ENCODE measurements at places on chromosomes 6 and 20. TPM values are rescaled to one million over a fixed set of nuclear protein-coding genes. Genes with fewer than 3 reads are reported as not detected.

- H3K4me1 ChIP-seq, result no peaks in the 10 kb centered on the region
- H3K4me3 ChIP-seq, result no peak overlapping the region
- no peak for DNase-seq
- H3K27me3 ChIP-seq, result no peaks in the 10 kb centered on the region
- no peak overlapping the region for H3K27ac ChIP-seq
Measured at GRCh38 chr6:1103945-1104623, 207.8 kb upstream of the FOXQ1 start.

DNA sequence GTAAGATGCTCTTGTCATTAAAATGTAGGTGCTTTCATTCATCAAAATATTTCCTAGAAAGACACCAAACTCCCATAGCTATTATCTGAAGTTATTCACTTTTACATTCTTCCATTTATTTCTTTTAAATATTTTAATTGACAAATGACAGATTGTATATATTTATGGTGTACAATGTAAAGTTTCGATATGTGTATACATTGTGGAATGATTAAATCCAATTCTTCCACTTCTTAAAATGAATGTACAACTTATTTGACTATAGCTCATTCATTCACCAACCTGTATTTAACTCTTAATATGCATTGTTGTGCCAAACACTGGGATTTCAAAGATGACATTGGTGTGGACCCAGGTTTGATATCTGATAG is 41.0 kb downstream of the CCN2 start:
- H3K27ac ChIP-seq, result no peak overlapping the region
- peaks cover 2% of the 10 kb centered on the region for H3K27me3 ChIP-seq
- H3K4me3 ChIP-seq, result no peak overlapping the region
- H3K4me1 ChIP-seq, result peaks cover 3% of the 10 kb centered on the region

EFCAB8 gene
- not detected for total RNA-seq

HSPA12B gene
- 20.4 TPM for total RNA-seq

DNA sequence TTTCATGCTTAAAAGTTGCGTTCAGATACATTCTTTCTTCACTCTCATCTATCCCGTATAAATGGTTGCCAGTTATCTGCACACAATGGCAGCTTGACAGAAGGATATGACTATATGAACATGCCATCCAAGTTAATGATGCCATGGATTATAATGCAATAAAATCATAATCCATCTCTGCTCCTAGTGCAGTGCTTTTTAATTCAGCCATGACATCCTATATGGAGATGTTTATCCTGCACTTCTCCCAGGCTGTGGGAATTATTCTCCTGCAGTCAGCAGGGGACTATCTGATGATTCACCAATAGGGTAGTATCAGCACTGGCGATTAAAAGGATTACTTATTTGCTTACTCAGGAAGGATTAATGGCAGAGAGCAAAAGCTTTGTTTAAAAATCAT is 273.8 kb downstream of the SAMD5 start:
- DNase-seq, result no peak
- no peak overlapping the region for H3K27ac ChIP-seq
- H3K27me3 ChIP-seq, result no peaks in the 10 kb centered on the region

GRCh38 chr6:128249429-128249828 is 271.0 kb downstream of the PTPRK start:
- H3K4me3 ChIP-seq, result no peak overlapping the region
- no peak overlapping the region for H3K27ac ChIP-seq
- H3K4me1 ChIP-seq, result no peaks in the 10 kb centered on the region
- H3K27me3 ChIP-seq, result no peaks in the 10 kb centered on the region
- no peak for DNase-seq

- no peaks in the 10 kb centered on the region for H3K27me3 ChIP-seq
- H3K27ac ChIP-seq, result no peak overlapping the region
- no peaks in the 10 kb centered on the region for H3K4me1 ChIP-seq
- H3K36me3 ChIP-seq, result no peaks in the 10 kb centered on the region
- no peak for DNase-seq
Measured at GRCh38 chr20:60467771-60468170, 509.5 kb downstream of the CDH26 start.

SASH1 gene
- 56.5 TPM for total RNA-seq

- no peak overlapping the region for H3K27ac ChIP-seq
- no peaks in the 10 kb centered on the region for H3K36me3 ChIP-seq
- no peaks in the 10 kb centered on the region for H3K4me1 ChIP-seq
- H3K27me3 ChIP-seq, result no peaks in the 10 kb centered on the region
Measured at GRCh38 chr6:137589067-137589848, 95.1 kb upstream of the OLIG3 start.

DNA sequence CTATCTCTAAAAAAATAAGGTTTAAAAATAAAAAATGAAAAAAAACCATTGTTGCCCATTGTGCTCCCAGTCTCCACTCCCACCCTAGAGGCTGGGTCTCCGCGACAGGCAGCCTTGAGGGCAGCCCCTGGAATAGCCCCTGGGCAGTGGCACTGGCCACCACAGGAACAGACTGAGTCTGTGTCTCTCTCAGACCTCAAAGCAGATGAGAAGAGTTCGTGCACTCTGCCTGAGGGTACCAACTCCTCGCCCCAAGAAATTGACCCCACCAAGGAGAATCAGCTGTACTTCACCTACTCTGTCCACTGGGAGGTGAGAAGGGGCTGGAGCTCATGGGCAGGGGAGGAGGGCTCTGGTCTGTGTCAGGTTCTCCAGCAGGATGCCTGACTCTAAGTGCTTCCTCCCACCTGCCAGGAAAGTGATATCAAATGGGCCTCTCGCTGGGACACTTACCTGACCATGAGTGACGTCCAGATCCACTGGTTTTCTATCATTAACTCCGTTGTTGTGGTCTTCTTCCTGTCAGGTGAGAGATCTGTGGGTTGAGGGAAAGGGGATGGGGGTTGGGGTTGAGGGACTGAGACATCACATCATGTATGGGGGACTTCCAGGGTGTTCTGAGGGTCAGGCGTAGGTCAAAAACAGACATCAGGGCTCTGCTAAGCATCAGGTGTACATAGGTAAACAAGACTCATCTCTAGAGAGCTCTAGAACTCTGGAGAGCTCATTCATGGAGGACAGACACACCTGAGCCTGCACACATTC is 35.6 kb downstream of the TM9SF4 start:
- no peaks in the 10 kb centered on the region for H3K27me3 ChIP-seq
- no peaks in the 10 kb centered on the region for H3K4me1 ChIP-seq
- DNase-seq, result no peak
- peaks cover 89% of the 10 kb centered on the region for H3K36me3 ChIP-seq
- H3K4me3 ChIP-seq, result no peak overlapping the region

PTK7 gene
- total RNA-seq, result 7.9 TPM

RIPPLY2 gene
- not detected for total RNA-seq

DNA sequence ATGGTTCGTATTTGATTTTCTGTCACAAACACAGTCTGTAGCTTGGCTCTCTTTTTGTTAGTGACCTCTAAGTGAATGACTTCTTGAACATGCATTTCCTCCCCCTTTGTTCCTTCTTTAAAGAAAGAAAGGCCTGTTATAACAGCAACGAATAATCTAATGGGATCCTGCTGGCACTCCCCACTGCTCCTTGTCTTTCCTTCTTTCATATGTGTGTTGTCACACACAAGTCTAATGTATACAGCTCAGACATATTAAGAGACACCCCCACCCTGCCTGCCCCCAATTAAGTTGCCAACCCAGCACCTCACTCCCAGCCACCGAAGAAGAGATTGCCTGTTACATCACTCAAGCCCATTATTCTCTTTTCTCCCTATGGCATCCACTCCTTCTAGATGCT is 4.9 kb upstream of the SAMD5 start:
- no peaks in the 10 kb centered on the region for H3K36me3 ChIP-seq
- H3K4me1 ChIP-seq, result peaks cover 21% of the 10 kb centered on the region
- no peak overlapping the region for H3K4me3 ChIP-seq
- H3K27me3 ChIP-seq, result peaks cover 17% of the 10 kb centered on the region
- no peak overlapping the region for H3K27ac ChIP-seq

C6orf118 gene
- not detected for total RNA-seq

PRND gene
- not detected for total RNA-seq

GRCh38 chr6:14799928-14800327 is 445.9 kb upstream of the JARID2 start:
- H3K27me3 ChIP-seq, result no peaks in the 10 kb centered on the region
- no peak for DNase-seq

MRPS18A gene
- 30.7 TPM for total RNA-seq

Measured in esophagus muscularis mucosa (tissue), 4 donors.